Smooth muscle cell of the brain vasculature (primary cell): ENCODE measurements at places on chromosomes 7 and 10.
A peak's percentile ranks its signal among the peaks of the same experiment; 100 is the strongest.

GRCh38 chr10:11861341-11861740, 38.2 kb downstream of the PROSER2 start:
- no peak for DNase-seq

- no peak for DNase-seq
Observed at GRCh38 chr10:13788711-13789447, 202.1 kb downstream of the PRPF18 start.

DNA sequence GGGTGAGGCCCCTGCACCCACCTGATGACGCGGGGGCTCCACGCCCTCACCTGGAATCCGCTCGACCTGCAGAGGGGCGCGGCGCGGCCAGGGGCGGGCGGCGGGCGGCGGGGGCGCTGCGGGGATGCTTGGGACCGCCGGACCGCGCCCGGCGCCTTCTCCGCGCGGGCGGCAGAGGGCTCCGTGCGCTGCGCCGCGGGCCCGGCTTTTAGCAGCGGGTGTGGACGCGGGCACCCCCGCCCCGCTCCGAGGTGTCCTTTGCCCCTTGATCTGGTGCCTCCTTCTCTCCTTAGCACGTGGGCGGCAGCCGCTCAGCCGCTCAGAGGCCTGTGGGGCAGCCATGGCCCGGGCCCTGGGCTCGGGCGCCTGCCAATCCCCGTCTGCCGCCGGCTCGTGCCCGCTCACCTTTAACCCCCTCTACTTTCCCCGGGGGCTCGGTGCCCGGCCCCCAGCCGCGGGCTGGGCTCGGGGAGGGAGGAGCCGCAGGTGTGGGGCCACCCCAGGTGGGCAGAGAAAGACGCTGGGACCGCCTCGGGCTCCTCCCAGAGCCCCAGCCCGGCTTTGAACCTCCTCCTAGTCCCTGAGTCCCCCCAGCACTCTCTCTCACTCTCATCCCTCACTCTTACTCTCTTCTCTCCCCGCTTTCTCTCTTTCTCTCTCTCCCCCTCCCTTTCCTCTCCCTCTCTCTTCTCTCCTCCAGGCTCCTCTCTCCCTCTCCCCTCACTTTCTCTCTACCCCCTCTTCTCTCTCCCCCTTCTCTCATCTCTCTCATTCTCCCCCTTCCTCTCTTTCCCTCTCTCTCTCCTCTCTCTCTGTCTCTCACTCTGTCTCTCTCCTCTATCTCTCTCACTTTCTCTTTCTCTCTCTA, 19.7 kb upstream of the VPS37D start:
- no peak for DNase-seq

GRCh38 chr7:141328290-141328689, 222.9 kb upstream of the AGK start:
- DNase-seq, result no peak

- DNase-seq, result no peak
Observed at GRCh38 chr7:27382307-27382706, 139.7 kb downstream of the EVX1 start.

- DNase-seq, result no peak
Observed at GRCh38 chr7:31917256-31917655, 153.0 kb downstream of the PDE1C start.

DNA sequence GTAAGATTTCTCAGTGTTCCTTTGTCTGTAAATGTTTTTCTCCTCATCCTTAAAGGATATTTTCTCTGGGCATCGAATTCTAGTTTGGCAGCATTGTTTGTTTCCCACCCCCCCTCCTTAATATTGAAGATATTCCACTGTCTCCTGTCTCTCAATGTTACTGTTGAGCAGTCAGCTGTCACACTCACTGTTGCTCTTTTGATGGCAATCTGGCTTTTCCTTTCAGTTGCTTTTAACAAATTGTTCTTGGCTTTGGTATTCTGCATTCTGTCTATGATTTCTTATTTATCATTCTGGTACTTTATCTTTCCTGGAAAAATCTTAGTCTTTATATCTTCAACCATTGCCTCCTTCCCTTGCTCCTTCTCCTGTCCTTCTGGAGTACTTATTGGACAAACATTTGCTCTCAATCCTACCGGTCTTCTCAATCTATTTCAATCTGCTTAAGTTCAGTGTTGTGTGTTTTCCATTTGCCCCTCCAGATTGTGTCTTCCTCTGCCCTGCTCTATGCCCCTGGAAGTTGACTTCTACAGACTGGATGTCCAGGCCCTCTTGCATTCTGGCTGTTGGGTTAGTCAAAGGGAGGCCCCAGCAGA, 9.3 kb upstream of the GTPBP4 start:
- DNase-seq, result no peak

GRCh38 chr10:22625516-22626290, 88.7 kb downstream of the PIP4K2A start:
- no peak for DNase-seq

GRCh38 chr10:4024027-4024426, 239.0 kb upstream of the KLF6 start:
- no peak for DNase-seq

GRCh38 chr7:130887182-130887956, 153.4 kb upstream of the KLF14 start:
- no peak for DNase-seq

GRCh38 chr7:149229526-149229925, 9.9 kb upstream of the ZNF212 start:
- DNase-seq, result no peak

DNA sequence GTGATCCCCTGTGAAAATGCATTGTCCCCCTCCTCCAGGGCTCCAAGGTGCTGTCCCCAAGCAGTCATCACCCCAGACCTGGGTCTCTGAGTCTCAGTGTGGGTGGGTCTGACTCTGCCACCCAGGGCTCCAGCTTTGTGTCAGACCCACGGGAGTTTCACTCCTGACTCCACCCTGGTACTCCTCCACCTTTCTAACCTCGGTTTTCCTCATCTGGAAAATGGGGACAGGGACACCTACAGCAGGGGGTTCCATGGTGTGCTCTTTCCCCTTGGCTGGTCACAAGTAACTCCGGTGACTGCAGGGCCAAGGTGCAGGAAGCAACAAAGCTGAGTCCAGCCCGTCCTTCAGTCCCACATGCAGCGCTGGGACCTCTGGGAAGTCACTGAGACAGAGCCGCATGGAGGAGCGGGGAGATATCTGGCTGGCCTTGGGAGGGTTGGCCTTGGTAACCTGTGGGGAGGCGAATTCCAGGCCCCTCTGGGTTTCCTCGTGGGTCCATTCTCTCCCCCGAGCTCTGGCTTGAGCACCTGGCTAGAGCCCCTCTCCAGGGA, 41.8 kb upstream of the RABGEF1 start:
- DNase-seq, result no peak

- DNase-seq, result peak; percentile 9
Observed at GRCh38 chr7:116834815-116835504, 27.4 kb upstream of the CAPZA2 start.

GRCh38 chr10:92517034-92517655, 56.7 kb downstream of the IDE start:
- DNase-seq, result peak; percentile 56

DNA sequence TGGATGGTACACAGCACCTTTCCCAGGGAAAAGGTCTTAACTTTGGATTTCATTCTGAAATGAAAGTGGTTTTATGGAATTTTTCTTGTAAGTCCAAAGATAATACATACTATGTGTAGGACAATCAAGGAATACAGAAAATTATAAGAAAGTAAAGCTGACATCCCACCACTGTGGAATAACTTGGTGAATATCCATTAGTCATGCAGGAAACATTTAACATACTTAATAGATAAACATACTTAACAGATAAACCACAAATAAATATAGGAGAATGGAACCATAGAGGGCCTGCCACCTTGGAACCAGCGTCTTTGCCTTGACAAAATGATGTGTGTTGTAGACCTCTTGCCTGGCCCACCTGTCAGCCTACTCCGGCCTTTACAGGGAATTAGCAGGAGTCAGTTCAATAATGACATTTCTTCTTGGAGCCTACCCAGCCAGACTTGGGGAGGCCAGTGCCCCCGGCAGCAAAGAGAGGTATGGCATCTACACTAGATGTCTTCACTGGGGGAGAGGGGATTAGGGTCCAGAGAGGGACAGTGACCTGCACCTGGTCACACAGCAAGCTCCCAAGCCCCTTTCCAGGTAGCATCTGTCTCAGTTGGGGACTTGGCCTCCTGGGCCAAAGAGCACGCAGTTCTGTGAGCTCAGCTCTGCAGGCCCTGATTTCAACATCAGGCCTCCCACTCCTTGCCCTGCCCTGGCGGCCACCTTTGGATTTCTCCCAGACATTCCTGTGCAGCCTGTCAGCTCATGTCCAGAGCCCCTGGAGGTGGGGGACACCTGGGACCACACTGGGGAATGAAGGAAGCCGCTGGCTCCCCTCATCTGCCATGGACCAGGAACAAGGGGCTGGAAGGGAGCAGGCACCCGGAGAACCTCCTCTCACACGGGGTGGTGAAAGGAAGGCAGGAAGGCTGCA, 112.6 kb upstream of the PPIF start:
- DNase-seq, result no peak

- DNase-seq, result no peak
Observed at GRCh38 chr7:149476791-149477190, 15.9 kb upstream of the ZNF777 start.

GRCh38 chr10:78760463-78761310, 308.1 kb upstream of the ZMIZ1 start:
- no peak for DNase-seq

- no peak for DNase-seq
Observed at GRCh38 chr7:601595-602340, 82.1 kb upstream of the PDGFA start.

DNA sequence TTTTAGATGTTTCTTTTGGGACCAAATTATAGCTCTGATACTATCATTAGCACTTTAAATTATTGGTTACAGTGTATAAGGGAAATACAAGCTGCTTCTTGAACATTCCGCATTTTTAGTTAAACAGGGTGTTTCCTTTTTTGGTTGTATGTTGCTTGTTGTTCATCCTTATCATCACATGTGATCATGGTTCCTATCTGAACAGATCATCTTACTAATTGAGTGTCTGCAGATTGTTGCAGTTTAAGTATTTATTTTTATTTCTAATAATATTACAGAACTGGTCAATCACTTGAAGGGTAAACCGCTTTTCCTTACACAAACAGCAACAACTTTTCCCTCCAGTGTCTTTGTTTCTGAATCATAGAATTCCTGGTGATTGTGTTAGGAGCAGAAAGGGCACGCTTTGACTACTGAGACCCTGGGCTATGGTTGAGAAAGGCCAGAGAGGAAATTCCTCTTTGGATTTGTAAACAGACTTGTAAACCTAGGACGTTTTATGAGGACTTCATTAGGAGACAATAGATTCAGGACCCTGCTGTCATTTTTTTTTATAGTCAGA, 37.2 kb downstream of the CHN2 start:
- no peak for DNase-seq

DNA sequence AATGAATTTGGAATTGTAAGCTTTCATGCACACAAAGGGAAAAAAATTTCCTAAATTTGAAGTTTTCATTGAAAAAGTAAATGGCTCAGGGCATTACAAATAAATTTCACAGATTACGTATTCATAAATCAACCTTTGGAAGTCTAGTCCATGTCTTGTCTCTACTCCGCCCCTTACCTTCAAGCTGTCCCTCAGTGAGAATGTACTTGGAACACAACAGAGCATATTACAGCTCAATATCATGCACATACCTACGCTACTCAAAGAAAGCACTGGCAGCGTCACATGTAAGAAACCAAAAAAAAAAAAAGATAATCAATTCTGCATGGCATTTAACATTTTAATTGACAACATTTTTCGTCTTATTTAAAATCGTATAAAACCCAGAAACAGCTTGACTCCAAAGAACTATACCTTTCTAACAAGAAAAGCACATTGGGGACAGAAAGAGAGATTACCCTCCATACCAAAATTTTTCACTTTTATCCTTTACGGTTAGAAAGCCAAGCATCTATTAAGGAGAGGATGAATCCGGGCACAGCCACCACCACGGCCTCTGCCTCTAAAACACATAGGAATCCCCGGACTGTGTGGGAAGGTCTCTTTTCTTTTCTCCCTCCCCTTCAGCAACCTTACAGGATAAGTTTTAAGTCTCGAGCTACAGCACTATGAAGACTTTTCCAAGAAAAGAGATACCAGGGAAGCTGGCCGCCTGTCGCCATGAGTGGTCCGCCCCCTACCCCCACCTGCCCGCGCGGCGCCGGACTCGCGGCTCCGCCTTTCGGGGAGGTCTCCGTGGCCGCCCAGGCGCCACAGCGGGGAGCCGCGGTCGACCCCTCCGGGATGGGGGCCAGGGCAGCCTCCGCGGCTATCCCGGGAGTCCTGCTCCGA, 1.1 kb downstream of the JMJD1C start:
- no peak for DNase-seq

DNA sequence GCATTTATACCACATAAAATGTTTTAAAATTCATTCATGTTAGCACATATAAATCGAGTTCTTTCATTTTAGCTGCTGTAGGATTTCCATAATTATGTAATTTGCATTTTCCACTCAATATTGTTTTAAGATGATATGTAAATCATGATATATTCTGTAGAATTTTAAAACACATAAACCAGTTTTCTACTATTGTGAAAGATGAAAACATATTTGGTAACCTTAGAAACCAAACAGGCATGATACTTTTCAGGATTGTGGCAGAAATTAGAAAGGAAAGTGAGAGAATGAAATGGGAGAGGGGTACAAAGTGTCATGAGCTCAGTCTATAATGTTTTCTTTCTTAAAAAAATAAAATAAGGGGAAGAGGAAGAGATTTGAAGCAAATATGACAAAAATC, 269.3 kb downstream of the PPP1R3A start:
- no peak for DNase-seq

DNA sequence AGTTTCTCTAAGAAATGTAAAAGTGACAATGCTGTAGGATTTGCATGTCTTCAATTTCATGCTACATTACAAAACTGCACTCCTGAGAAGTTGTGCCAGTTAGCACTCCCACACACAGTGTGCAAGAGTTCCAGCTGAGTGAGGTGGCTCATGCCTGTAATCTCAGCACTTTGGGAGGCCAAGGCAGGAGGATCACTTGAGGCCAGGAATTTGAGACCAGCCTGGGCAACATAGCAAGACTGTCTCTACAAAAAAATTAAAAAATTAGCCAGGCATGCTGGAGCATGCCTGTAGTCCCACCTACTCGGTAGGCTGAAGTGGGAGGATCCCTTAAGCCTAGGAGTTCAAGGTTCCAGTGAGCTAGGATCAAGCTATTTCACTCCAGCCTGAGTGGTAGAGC, 44.6 kb downstream of the FRA10AC1 start:
- no peak for DNase-seq

- DNase-seq, result no peak
Observed at GRCh38 chr10:86668297-86669165, at the start of gene LDB3. TSS of gene LDB3 (plus strand) at chr10:86668511. CDS start at chr10:86668692, 181 bp downstream.

- DNase-seq, result no peak
Observed at GRCh38 chr7:108307194-108307593, 149.0 kb downstream of the NRCAM start.

GRCh38 chr10:34494012-34494411, 321.1 kb downstream of the PARD3 start:
- no peak for DNase-seq

GRCh38 chr7:100951172-100951571, 1.8 kb downstream of the MUC3A start:
- DNase-seq, result no peak
